Fibroblast of skin of scalp (primary cell): ENCODE measurements at places on chromosomes 3 and 15.

GRCh38 chr3:126202276-126202675 is 21.9 kb upstream of the ALDH1L1 start:
- no peak for DNase-seq

DNA sequence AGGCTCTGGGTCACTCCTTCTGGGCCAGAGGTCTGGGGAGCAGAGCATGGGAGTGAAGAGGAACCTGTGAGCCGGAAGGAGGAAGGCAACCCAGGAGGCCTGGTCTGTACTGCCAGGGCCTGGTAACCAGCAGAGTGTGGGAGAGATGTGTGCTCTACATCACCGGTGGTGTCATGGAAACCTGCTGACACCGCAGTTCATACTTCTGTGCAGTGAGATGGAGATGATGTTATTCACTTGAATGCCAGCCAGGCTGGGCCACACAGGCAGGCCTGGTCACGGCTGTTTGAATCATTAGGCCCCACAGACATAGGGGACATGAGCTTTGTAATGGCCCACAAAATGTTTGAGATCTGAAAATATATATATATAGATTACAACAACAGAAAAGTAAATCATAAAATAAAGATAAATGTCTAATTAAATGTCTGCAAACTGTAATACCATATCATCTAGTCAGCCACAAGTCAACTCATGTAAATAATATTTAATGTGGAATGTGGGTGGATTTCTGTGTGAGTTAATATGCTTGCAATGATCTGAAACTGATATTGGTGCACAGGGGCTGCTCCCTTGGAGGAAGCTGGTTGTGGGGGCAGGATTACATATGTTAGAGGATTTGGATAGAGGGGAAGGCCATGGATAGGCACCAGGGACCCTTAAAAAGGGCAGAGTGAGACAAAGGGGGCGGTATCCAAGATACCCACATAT is 108.5 kb upstream of the PFN2 start:
- DNase-seq, result peak; percentile 96

- no peak for DNase-seq
Measured at GRCh38 chr3:5585085-5585484, 397.6 kb downstream of the EDEM1 start.

DNA sequence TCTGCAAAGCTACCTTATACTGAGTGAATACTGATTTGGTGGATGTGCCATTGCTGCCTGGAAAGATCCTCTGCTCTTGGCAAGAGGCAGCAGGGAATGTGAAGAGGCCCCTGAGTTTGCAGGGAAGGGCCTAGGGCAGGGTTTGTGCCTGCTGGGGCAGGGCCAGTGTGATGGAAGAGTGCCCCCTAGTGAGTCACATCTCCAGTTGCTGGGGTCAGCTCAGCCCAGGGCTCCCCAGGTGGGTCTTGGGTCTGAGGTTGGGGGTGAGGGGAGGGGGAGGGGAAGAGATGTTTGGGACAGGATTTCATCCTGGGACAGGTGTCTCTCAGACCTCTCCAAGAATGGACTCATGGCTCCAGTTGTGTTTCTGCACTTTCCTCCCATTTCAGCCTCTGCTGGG is 4.1 kb upstream of the AMOTL2 start:
- peak; percentile 21 for DNase-seq

- no peak for DNase-seq
Measured at GRCh38 chr3:177249203-177249602, 51.9 kb upstream of the TBL1XR1 start.

DNA sequence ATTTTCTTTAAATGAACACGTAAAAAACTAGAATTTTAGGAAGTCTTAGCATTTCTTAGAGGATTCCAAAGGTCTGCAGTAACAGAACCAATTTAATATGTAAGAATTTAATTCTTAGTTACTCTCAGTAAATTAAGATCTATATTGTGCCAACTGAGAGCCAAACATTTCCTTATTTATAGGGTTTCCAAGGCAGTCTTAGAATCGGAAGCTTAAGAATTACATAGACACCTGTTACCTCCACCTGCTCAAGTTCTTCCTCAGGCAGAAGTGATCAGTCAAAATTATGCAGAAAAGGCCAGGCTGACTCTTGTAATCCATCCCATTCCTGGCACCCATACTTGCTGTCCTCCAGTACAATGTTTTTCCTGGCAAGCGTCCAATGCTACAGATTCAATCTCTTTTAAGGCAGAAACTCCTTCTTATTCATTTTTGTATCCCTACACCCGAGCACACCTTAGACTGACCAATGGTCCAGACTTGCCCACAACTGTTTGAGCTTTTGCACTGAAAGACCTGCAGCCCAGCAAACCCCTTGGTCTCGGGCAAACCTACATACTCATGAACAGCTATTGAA is 64.3 kb downstream of the NCEH1 start:
- DNase-seq, result peak; percentile 62

GRCh38 chr15:99449514-99449913 is 116.3 kb upstream of the MEF2A start:
- DNase-seq, result no peak

DNA sequence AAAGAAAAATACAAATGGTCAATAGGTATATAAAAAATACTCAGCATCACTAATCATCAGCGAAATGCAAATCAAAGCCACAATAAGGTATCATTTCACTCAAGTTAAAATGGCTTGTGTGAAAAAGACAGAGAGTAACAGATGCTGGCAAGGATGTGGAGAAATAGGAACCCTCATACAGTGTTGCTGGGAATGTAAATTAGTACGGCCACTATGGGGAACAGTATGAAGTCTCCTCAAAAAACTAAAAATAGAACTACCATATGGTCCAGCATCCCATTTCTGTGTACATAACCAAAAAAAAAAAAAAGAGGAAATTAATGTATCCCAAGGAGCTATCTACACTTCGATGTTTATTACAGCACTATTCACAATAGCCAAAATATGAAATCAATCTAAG is 98.1 kb upstream of the TGFBR2 start:
- no peak for DNase-seq
